ENCODE measurements at places on chromosomes 4 and X. TPM values are rescaled to one million over a fixed set of nuclear protein-coding genes. Genes with fewer than 3 reads are reported as not detected.

GRCh38 chrX:15820106-15821073, 30.1 kb downstream of the ZRSR2 start:
- H3K27me3 ChIP-seq = no peaks in the 10 kb centered on the region
- H3K4me1 ChIP-seq = peaks cover 7% of the 10 kb centered on the region
- DNase-seq = no peak
- H3K36me3 ChIP-seq = peaks cover 19% of the 10 kb centered on the region
- no peak overlapping the region for H3K27ac ChIP-seq
- no peak overlapping the region for H3K4me3 ChIP-seq

DNA sequence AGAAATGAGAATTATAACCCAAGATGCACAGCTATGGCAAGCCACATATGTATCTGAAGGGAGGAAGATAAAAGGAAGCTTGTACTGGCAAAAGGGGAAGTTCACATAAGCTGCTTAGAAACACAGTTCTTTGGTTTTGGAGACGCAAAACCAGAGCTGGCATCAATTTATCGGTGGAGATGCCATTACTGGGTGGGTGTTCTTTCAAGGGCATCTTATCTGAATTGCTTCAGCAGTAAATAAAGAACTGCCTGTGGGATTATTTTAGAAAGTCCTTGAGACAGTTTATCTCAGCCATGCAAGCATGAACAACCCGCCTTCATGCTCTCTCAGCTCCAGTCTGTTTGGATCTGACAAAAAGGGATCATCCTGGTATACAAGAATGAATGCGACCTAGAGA, 60.8 kb downstream of the DDX60 start:
- H3K27me3 ChIP-seq = no peaks in the 10 kb centered on the region
- no peaks in the 10 kb centered on the region for H3K4me1 ChIP-seq
- DNase-seq = no peak
- H3K4me3 ChIP-seq = no peak overlapping the region

Gene NSDHL
- total RNA-seq = 49.8 TPM

DNA sequence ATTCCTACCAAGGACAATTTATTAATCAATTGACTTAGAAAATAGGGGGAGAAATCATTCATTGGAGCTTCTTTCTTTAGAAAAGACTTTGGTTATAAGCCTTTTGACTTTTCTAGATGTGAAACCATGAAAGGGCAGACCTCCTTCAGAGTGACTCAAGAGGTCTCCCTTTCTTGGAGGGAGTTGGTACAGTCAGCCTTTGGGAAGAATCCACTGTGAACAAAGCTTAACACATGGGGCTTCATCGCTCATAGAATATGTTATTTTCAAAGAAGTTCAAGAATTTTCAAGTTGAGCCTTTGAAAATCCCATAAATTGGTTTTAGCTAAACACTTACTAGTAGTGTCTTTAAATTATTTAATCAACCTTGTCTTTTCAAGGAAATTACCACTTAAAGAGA, 28.0 kb downstream of the RIPPLY1 start:
- DNase-seq = no peak
- no peaks in the 10 kb centered on the region for H3K4me1 ChIP-seq

Gene CCDC120
- 13.8 TPM for total RNA-seq

GRCh38 chrX:9434051-9434550, 30.8 kb upstream of the TBL1X start:
- peaks cover 6% of the 10 kb centered on the region for H3K4me1 ChIP-seq
- H3K27ac ChIP-seq = no peak overlapping the region
- no peak overlapping the region for H3K4me3 ChIP-seq
- DNase-seq = no peak
- H3K27me3 ChIP-seq = no peaks in the 10 kb centered on the region

Gene CXorf38
- 7.1 TPM for total RNA-seq

GRCh38 chr4:64230709-64231310, 178.4 kb downstream of the TECRL start:
- H3K36me3 ChIP-seq = peaks cover 16% of the 10 kb centered on the region
- no peak overlapping the region for H3K27ac ChIP-seq
- DNase-seq = no peak

Gene FAM13A
- total RNA-seq = 18.1 TPM

Data from neural crest cell (in vitro differentiated cells).